ENCODE measurements at places on chromosomes 12 and 14.

- DNase-seq = no peak
Measured at GRCh38 chr14:94663538-94663937, 51.3 kb downstream of the SERPINA3 start.

DNA sequence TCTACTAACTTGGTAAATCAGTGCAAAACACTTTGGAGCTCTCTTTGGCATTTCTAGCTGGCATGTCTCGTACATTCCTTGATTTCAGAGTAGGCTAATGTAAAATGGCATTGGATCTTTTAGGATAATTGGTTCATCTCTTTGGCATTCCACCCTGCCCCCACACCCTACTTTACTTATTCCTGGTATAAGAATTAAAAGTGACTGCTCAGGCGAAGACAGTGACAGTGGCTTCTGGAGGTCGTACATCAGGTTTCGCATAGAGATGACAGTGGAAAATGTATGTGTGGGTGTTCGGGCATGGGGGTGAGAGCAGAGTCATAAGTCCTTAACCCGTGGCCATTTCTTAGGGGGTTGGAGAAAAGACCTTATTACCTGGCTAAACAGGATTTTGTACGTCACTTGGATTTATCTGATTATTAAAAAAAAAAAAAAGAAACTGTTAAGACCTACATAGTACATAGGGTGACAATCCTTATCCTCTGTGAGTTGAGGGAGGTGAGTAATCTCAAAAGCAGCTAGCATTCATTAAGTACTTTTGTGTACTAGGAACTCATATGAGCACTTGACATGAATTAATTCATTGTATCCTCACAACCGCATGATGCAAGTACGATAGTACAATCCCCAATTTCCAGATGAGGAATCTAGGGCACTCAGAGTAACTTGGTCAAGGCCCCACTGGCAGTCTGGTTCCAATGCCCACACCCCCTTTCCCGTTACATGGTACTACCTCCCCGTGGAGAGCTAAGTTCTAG is 22.4 kb upstream of the KCNK13 start:
- DNase-seq = no peak

GRCh38 chr12:65083581-65083980 is 37.5 kb downstream of the WIF1 start:
- no peak for DNase-seq

DNA sequence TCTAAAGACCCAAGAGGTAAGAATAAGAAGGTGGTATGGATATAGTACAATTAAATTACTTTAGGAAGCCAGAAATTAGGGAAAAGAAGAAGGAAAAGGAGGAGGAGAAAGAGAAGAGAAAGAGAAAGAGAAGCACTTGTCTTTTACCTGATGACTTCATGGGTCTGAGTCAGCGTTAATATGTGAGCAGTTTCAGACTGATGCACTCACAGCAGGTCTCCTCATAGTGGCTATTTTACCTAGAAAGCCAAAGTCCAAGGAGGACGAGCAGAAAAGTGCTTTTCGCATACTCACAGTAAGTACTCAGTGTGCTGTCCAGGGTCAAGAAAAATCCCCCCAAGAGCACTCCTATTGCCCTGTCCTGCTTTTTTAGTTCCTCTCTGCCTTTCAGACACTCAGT is 222.1 kb downstream of the C12orf42 start:
- DNase-seq = no peak

DNA sequence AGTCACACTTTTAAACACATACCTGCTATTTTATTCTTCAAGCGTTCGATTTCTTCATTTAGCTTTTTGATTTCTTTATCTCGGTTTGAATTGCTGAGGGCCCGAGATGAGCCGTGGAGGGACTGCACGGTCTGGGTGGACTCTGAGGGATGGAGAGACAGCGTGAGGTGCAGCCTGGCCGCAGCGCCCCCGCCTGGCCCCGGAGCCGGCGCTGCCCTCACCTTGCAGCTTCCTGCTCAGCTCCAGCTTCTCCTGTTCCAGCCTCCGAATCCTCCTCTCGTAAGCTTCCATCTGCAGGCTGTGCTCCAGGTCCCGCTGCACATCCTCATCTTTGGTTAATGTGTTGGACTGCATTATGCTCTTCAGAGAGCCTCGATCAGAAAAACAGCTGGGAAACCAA is 53.2 kb downstream of the AMN start:
- DNase-seq = no peak

DNA sequence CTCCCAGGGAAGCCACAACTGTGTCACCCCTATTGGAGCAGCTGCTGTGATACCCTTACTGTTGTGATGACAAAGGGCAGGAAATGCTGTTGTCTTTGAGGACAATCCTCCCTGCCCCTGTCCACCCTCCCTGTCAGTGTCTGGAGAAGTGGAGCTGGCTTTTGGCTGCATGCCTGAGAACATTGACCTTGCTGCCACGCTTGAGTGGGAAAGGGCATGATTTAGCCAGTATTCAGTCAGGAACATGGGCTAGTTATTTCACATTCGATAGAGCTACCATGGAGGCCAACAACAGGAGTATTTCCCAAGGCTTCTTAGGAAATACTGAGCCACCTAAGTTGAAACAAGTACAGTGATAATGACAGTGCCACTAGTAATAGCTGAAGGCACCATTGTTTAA is 59.4 kb downstream of the MYRFL start:
- no peak for DNase-seq

GRCh38 chr14:103854017-103854808 is 6.8 kb upstream of the PPP1R13B start:
- DNase-seq = no peak

- DNase-seq = no peak
Measured at GRCh38 chr12:69105101-69105962, 134.0 kb upstream of the CPSF6 start.

Measured in stimulated activated CD4-positive, alpha-beta T cell treated with anti-CD3 and anti-CD28 coated beads, Interleukin-1b, Interleukin-23, amount 100 ng/mL, for 48 hours (primary cell).